Activated T-cell treated with anti-CD3 and anti-CD28 coated beads, Interleukin-2, amount 50 U/mL, for 48 hours (primary cell): ENCODE measurements at places on chromosomes 12 and 14.
A peak's percentile ranks its signal among the peaks of the same experiment; 100 is the strongest.

DNA sequence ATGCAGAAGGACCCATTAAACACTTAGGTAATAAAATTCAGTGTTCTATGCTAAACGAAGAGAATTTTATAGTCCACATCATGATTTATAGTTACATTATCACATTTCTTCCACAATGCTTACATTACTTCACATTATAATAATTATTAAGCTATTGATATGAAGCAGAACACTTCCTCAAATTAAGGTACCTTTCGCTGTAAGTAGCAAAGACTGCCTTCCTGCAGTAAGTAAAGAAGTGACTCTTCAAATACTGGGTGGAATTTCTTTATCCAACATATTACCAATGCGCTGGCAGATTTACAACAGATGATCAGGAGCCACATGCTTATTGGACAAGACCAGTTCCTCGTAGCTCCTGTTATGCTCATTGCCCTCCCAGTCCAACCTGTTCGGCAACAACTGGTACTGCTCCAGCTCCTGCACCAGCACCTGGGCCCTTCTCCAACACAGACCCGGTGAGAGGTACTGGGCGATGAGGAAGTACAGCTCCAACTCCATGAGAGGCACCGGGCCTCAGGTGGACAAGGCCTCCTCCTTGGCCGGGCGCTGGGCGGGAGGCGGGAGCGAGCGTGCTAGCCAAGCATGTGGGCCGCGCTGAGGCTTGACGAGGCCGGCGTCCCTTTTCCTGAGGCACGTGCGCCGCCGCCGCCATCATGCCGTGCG, 210.7 kb upstream of the ATP2B1 start:
- no peak for DNase-seq

DNA sequence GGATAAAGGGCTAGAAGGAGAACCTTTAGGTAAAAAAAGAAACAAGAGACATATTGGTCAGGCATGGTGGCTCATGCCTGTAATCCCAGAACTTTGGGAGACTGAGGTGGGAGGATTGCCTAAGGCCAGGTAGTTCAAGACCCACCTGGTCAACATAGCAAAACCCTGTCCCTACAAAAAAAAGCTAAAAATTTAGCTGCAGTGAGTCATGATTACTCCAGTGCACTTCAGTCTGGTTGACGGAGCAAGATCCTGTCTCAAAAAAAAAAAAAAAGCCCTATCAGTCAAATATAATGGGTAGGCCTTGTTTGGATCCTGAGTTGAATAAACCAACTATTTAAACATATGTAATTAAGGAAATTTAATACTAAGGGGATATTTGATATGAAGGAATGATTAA, 54.2 kb downstream of the PPP1R36 start:
- no peak for DNase-seq

DNA sequence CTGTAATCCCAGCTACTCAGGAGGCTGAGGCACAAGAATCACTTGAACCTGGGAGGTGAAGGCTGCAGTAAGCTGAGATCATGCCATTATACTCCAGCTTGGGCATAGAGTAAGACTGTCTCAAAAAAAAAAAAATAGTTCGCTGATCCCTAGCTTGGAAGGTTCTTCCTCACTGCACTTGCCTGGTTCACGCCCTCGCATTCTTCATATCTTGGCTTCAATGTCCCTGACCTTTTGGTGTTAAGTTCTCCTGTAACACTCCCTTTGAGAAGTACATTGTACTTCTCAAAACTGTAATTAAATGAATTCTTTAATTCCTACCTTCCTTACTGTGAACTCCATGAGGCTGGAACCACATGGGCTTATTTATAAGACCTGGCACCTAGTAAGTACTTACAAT, 16.5 kb upstream of the TPCN1 start:
- no peak for DNase-seq

DNA sequence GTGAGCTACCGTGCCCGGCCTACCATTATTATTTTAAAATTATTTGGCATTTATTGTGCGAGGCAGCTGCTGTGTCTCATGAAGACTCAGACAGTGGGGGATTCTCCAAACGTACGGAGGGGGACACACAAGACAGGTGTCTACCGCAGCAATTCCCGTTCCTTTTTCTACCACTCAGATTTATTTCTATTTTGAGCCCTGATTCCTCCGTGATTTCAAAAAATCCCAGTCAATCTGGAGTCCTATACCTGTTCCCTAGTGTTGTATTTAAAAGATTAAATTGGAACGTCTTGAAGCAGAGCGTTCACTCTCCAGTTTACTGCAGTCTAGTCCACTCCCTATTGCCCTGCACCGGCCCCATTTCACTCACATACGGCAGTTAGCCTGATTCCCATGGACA, 97.9 kb downstream of the AACS start:
- DNase-seq = no peak

- DNase-seq = no peak
Observed at GRCh38 chr14:53525608-53526007, 372.5 kb upstream of the DDHD1 start.

DNA sequence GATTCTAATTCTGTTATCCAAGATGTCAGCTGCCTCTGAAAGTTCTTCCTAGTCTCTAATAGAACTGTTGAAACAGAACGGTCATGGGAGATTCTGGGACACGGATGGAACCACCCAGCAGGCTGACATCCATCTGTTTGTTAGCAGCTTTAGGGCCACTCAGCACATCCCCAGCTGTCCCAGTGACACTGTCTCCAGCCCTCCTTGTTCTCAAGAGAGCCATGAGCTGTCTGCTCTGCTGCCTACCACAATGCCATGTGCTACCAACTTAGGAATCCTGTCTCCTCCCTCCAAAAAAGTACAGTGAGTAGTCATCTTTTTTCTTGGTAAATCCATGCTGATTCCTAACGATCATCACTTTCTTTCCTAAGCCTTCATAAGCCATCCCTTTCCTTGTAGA, 130.5 kb downstream of the ZFP36L1 start:
- DNase-seq = peak; percentile 17

DNA sequence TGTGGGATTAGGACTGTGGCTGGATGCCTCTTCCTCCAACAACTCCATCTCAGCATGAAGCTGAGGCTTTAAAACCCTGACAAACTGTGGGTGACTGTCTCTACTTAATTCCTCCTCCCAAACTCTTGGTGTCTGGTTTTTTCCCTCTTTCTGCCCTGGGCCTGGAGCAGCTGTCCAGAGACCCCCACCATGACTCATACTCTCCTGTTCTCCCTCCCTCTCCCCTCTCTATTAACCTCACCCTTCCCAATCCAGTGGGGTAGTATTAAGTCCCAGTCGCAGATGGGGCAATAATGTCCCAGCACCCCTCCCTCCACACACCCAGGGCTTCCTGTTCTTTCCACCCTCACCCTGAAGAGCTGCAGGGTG, 2.0 kb upstream of the DNAJC14 start:
- no peak for DNase-seq

- DNase-seq = peak; percentile 66
Observed at GRCh38 chr12:138898-139534, 72.4 kb downstream of the IQSEC3 start.

GRCh38 chr12:51415931-51416330, 8.7 kb upstream of the SLC4A8 start:
- DNase-seq = no peak

GRCh38 chr14:54396183-54396492, 669 bp upstream of the CDKN3 start:
- DNase-seq = no peak

- peak; percentile 16 for DNase-seq
Observed at GRCh38 chr12:65728848-65729793, 95.2 kb upstream of the HMGA2 start.

GRCh38 chr14:99475179-99475578, 5.5 kb downstream of the SETD3 start:
- no peak for DNase-seq

- no peak for DNase-seq
Observed at GRCh38 chr14:65079201-65079600, 23.1 kb downstream of the MAX start.

DNA sequence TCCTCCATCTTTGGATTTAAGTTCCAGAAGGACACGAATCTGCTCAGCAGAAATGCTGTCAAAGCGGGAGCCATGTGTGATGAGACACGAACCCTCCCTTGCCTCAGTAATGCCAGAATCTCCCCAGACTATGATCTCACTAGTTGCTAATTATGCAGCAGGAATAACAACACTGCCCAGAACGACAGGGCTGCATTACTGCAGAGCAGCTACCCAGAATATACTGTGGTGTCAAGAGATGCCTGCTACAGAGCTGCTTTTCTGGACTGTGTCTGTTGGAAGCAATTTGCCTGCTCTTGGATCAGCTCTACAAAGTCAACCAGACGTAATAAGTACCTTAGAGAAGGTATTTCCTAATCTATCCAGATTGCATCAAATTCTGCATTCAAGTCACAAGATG, 5.5 kb downstream of the CSRNP2 start:
- no peak for DNase-seq

- peak; percentile 29 for DNase-seq
Observed at GRCh38 chr14:92794547-92794941, 439 bp downstream of the GOLGA5 start.

DNA sequence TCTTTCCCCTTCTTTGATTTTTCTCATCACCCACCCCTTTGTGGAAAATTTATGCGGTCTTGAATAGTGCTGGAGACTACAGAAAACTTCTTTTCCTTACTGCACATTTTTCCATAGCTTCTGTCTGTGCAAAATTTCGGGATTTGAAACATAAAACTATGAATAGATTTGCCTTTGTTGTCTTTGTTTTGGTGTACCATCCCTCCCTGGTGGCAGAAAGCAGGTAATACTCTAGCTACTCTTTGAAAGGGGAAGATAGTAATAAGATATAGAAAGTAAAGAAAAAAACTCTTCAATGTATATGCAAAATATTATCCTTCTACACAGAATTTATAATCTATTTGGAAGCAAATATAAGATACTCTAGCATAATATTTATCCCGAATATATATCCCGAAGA, 79.1 kb upstream of the LMO3 start:
- DNase-seq = no peak

GRCh38 chr12:58819345-58819744, 101.0 kb downstream of the LRIG3 start:
- DNase-seq = no peak

DNA sequence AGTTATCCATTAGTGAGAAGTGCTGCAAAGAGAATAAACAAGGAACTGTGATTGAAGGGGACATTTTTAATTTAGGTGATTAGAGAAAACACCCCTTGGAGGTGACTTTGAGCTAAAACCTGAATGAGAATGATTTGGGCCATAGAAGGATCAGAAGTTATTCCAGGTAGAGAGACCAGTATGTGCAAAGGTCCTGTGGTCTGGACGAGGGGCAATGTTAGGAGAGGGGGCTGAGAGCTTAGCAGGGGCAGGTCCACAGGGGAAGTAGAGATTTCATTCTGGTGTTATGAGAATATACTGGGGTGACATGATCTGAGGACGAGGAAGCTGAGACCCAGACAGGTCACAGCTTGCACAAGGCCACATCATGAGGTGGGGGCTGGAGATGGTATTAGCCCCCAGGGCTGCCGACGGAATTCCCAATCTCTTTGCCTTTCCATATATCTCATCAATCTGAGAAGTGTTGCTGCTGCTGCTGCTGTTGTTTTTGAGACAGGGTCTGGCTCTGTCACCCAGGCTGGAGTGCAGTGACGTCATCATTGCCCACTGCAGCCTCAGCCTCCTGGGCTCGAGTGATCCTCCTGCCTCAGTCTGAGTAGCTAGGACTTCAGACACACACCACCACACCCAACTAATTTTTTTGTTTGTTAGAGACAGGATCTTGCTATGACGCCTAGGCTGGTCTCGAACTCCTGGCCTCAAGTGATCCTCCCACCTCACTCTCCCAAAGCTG, 55.6 kb downstream of the KCTD10 start:
- DNase-seq = no peak

GRCh38 chr14:75441728-75442127, 13.9 kb downstream of the JDP2 start:
- DNase-seq = no peak

- no peak for DNase-seq
Observed at GRCh38 chr14:97946240-97946639, 1149.1 kb downstream of the VRK1 start.

DNA sequence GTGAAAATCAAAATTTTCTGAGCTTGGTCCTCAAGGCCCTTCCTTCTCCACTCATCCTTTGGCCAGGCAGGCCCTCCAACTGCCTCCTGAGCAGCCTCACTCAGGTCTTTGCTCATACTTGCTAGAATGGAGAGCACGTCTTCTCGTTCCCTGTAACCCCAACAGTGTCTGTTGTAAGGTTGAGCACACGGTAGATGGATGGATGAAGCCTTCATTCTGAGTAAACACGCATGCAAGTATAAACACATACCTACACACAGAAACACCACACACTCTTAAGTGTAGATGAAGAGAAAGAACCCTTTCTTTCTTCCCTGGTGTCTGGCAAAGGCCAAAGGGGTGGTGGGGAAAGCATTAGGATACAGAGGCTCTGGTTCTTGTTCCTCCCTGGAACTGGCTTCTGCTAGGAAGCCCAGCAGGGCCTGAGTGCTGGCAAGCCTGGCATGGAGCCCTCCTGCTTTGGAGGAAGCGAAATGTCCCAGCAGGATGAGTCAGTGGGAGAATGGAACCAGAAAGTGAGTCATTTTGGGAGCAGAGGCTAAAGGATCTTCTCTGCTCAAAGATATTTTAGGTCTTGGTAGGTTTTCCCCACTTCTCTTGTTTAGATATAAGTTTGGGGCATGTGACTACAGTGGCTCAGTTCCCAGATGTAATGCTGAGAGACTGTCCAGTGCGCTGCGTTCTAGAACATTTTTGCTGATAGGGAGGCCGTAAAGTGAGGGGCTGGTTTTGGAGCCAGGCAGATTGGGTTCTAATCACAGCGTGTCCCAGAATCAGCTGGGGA, 127.4 kb downstream of the CACNA1C start:
- no peak for DNase-seq

DNA sequence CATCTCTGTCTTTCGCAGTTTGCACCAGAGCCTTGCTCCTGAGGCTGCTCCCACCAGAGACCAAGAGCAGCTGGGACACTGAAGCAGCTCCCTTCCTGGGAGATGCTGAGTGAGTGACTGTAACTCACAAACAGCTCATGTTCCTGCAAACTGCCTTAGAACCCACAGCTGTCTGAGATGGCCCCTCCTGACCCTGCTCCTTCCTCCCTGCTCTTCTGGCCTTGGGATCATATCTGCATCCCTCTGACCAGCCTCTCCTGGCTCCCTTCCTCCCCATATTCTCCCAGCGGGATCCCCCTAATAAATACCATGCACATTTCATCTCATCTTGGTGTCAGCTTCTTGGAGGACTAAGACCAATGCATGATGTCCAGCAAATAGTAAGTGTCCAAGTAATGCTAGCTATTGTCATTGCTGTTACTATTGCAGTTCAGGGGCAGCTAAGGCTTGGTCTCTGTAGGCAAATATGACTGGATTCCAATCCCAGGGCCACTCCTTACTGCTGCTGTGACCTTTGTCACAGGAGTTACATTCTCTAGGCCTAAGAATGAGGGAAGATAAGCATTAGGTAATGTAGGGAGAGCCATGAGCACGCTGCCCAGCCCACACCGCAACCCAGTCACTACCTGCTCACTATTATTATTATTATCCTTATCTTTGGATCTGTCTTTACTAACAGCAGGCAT, 47.9 kb downstream of the SYNE3 start:
- no peak for DNase-seq

GRCh38 chr14:22381408-22381760, 207.6 kb downstream of the DAD1 start:
- DNase-seq = no peak

GRCh38 chr12:26847431-26847830, 14.4 kb upstream of the ITPR2 start:
- no peak for DNase-seq
